ENCODE measurements at places on chromosomes 11 and 22. TPM values are rescaled to one million over a fixed set of nuclear protein-coding genes. Genes with fewer than 3 reads are reported as not detected.

DNA sequence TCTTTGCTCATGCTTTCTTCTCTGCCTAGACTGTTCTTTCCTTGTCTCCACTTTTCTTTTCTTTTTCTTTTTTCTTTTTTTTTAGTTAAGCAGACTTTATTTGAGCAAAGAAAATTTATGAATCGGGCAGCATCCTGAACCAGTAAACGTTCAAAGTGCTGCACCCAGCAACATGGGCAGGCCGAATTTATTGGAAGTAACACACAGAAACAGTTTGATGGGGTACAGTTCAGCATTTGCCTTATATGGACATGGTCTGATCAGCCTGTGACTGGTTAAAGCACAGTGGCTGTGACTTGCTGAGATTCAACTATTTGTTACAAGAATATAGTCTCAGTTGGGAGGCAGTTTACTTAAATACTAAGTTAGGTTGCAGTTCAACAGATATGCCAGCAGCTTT lies 16.0 kb downstream of the CD3E start:
- H3K27me3 ChIP-seq: no peaks in the 10 kb centered on the region
- no peaks in the 10 kb centered on the region for H3K36me3 ChIP-seq

The DENND6B gene
- polyA plus RNA-seq: 5.6 TPM

The PATE2 gene
- polyA plus RNA-seq: not detected

DNA sequence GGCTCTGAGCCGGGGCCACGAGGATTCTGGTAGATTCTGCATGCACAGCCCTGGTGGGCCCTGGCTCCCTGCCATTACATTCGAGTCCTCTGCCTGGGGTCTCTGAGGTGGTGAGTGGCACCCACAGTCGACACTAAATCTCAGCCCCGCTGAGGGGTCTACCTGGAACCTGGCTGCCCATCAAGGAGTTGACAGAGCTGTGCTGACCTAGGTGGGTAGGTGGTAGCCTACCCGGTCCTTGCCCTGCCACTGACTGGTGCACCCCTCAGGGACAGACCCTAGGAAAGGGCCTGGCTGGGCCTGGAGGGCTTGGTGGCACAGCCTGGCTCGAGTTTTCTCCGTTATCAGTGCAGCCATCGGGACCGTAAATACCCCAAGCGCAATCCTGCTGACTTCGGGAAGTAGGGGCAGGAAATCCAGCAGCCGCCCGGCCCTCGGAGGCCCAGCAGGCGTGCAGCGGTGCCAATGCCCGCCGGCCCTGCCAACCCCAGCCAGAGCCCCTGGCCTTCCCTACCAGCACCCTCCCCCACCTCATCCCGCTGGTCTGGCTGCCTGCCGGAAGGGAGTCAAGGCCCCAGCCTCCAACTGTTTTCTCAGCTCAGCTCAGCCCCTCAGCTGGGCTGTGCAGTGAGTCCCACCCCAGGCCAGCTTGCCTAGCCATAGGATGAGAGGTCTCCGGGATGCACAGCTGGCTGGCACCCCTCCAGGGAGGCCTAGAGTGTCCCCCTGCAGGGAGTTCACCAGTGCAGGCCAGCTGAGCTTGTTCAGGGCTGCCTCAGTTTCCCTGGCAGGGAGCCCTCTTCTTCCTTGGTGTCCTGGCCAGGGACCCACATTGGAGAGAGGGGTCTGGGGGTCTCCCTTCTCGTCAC lies 80.4 kb upstream of the KCNQ1OT1 start:
- H3K36me3 ChIP-seq: no peaks in the 10 kb centered on the region
- peaks cover 44% of the 10 kb centered on the region for H3K4me1 ChIP-seq
- no peak overlapping the region for H3K4me3 ChIP-seq
- H3K27me3 ChIP-seq: no peaks in the 10 kb centered on the region
- H3K27ac ChIP-seq: peak overlapping the region; percentile 0

The IL18 gene
- polyA plus RNA-seq: 2.2 TPM

DNA sequence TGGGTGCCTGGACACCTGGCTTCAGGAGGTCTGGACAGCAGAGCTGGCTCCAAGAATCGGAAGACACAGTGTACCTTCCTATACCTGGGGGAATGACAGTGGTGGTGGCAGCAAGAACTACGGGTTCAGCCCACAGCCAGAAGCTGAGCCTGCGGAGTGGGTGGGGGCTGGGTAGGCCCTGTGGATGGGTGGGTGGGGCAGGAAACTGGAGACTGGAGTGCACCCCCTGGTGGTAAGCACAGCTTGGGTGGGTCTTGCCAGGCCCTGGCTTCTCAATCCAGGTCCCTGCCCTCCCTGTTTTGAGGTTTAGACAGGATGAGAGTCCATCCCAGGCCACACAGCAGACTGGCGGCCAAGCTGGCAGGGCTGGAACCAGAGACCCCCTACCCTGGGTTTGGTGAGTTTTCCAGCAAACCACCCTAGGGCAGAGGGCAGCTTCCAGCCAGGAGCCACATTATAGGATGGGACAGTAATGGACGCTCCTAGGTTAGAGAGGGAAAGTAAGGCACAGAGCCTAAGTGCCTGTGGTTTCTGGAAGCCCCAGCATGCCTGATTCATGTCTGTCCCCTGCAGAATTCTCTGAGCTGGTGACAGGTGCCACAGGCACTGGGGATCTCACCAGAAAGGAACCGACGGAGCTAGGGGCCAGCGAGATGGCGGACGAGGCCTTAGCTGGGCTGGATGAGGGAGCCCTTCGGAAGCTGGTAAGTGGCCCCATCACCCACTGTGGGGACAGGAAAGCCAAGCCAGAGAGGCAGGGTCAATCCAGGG lies 1.7 kb downstream of the SMTN start:
- peak; percentile 50 for DNase-seq

DNA sequence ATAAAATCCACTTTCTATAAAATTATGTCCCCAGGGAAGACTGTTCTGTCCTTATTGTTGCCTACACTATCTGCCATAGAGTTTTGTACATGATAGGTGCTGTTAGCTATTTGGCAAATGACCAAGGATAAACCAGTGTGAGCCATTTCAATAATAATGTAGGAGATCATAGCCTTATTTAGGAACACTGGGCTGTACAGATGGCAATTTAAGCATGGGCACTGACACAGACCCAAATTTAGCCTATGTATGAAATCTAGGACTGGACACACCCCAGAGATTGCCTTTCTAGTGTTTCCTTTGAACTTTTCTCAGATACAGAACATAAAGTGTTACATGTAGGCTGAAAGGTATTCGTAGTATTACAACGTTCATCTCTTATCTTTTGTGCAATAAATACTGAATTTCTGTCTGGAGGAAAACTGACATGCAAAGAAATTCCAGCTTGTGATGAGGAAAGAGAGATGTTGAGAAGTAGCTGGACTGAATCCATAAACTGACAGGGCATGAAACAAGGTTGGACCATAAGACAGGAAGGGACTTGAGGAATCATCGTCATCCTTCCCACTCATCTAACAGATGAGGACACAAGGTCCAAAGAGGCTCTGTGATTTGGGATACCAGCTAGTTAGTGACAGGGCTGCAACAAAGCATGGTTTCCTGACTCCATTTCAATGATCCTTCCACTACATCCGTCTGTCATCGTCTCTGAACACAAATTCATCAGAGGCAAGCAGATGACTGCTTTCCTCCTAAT lies 60.3 kb downstream of the TMPRSS5 start:
- no peaks in the 10 kb centered on the region for H3K36me3 ChIP-seq
- no peaks in the 10 kb centered on the region for H3K4me1 ChIP-seq
- no peak overlapping the region for H3K27ac ChIP-seq
- no peaks in the 10 kb centered on the region for H3K27me3 ChIP-seq
- DNase-seq: no peak
- no peak overlapping the region for H3K4me3 ChIP-seq

DNA sequence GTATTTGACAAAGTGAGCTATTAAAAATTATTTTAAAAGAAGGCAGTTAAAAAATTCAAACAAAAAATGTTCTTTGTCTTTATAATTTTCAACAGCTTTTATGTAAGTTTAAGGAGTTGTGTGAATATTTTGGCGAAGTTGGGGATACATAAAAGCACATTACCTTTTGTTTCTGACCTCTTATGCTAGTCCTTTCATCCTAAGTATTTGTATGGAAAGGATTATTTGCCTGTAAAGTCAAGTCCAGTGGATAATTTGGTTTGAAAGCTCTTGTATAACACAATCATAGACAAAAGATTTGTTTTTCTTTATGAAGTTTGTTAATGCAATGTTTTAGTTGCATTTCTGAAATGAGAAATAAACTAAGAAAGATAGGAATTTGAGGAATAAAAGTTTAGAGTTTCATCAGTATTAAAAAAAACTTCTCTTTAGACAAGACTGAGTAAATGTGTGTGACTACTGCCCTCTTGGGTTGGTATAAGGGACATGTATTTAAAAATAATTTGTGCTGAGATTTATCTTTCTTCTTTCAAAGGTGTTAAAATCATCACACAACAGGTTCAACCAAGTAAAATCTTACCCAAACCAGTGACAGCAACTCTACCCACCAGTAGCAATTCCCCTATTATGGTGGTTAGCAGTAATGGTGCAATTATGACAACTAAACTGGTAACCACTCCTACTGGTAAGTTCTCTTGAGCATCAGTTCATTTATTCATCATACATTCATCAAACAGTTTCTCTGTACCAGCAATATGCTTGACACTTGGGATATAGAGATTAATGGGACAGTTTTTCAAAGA lies 68.2 kb downstream of the EMSY start:
- DNase-seq: no peak
- peaks cover 4% of the 10 kb centered on the region for H3K4me1 ChIP-seq
- no peak overlapping the region for H3K4me3 ChIP-seq
- H3K27ac ChIP-seq: no peak overlapping the region

GRCh38 chr11:110512026-110512425 lies 82.3 kb downstream of the FDX1 start:
- no peak for DNase-seq
- no peak overlapping the region for H3K27ac ChIP-seq
- H3K27me3 ChIP-seq: no peaks in the 10 kb centered on the region
- no peaks in the 10 kb centered on the region for H3K36me3 ChIP-seq

- DNase-seq: peak; percentile 45
- no peaks in the 10 kb centered on the region for H3K27me3 ChIP-seq
- H3K4me3 ChIP-seq: peak overlapping the region; percentile 49
- peaks cover 8% of the 10 kb centered on the region for H3K4me1 ChIP-seq
- no peaks in the 10 kb centered on the region for H3K36me3 ChIP-seq
- H3K27ac ChIP-seq: peak overlapping the region; percentile 57
Measured at GRCh38 chr11:61828629-61829407, 718 bp downstream of the FADS2 start.

All from ovary (tissue), 10 donors.